ENCODE measurements at places on chromosomes 16 and 17. TPM values are rescaled to one million over a fixed set of nuclear protein-coding genes. Genes with fewer than 3 reads are reported as not detected.

Gene GPRC5C
- total RNA-seq, result not detected

DNA sequence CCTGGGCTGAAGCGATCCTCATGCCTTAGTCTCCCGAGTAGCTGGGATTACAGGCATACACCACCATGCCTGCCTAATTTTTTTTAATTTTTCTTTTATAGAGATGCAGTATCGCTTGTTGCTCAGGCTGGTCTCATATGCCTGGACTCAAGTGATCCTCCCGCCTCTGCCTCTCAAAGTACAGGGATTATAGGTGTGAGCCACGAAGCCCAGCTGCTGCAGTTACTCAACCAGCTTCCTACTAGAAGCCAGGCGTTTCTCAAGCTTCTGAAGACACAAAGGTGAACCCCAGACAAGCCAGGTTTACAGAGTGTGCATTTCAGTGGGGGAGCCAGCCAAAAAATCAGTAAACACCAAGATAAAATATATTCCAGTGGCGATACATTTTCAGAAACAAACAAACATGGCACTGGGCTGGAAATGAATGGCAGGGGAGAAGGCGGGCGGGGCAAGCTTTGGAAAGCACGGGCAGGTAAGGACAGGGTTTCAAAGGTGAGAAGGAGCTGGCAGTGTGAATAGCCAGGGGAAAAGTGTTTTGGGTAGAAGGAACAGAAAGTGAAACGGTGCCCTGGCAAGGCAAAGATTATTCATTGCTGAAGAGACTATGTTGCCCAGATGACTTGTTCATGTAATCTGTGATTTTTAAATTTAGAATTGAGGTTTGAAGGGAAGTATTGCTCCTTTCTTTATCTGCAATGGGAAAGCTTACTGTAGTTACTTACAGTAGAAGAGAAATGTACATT is 471.1 kb downstream of the WWOX start:
- H3K36me3 ChIP-seq, result no peaks in the 10 kb centered on the region
- peaks cover 12% of the 10 kb centered on the region for H3K4me1 ChIP-seq
- DNase-seq, result no peak
- no peaks in the 10 kb centered on the region for H3K27me3 ChIP-seq
- no peak overlapping the region for H3K4me3 ChIP-seq

DNA sequence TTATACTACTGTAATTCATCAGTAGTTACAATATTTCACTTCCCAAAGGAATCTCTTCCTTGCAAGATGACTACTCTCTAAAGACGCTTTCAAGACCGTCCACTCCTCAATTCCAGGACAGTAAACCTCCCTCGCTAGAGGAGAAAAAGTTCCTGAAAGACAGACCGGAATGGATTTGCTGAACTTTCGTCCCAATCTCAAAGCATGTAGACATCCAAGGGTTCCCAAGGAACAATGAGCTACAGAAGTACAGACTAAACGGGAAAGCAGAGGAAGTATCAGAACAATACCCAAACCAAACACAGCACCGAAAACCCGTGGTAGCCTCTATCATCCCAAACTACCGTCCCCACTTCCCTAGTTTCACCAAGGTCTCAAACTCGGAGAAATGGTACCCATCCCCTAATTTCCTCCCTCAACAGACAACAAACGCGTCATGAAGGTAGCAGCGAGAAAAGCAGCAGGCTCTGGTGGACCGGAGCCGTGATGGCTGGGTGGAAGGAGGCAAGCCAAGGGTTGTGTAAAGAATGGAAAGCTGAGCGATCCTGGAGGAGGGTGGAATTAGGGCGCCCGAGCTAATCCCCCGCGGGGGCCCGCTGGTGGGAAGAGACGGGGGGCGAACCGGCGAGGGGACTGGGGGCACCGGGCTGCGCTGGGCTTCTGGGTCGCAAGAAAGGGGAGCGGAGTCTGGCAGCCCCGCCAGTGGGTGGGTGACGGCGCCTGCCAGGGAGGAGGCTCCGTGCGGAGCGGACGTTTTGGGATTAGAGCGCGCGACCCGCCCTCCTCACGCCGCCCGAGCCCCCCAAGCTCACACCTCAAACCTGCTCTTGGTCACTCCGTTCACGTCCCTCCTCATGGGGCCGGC is 647 bp downstream of the FBXL20 start:
- H3K27ac ChIP-seq, result peak overlapping the region; percentile 85
- peak overlapping the region; percentile 87 for H3K4me3 ChIP-seq
- H3K4me1 ChIP-seq, result peaks cover 17% of the 10 kb centered on the region

GRCh38 chr17:43591779-43592562 is 45.8 kb upstream of the ETV4 start:
- H3K27me3 ChIP-seq, result no peaks in the 10 kb centered on the region
- no peak overlapping the region for H3K4me3 ChIP-seq
- no peaks in the 10 kb centered on the region for H3K4me1 ChIP-seq
- H3K36me3 ChIP-seq, result no peaks in the 10 kb centered on the region
- DNase-seq, result no peak

DNA sequence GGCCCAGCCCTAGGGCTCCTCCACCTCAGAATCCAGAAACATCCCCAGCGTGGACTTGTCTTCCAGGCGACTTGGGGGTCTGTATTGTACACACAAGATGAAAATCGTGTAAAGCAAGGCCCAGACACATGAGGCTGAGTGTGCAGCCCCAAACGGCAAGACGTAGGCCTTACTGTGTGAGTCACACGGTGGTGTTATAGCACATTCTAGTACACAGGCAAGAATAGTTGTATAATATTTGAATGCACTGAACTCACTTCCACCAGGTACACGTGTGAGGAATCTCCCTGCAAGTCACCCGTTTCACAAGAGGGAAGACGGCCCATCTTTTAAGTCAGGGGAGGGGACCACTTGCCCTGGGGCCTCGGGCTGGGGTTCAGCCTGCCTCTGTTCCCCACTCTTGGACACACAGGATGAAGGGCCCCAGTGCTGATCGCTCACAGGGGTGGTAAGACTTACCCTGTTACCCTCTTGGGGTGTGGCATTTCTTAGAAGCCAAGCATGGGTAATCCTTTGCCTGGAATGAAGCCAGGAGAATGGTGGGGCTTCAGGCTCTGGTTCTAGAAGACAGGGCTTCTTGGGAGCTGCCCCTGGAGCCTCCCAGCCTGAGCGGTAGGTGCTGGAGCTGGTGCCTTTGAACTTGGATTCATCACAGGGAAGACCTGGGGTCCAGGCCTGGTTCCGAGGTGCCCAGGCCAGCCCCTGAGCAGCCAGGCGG is 71.3 kb downstream of the SREBF1 start:
- no peak overlapping the region for H3K27ac ChIP-seq
- H3K4me1 ChIP-seq, result no peaks in the 10 kb centered on the region
- H3K4me3 ChIP-seq, result no peak overlapping the region
- no peaks in the 10 kb centered on the region for H3K27me3 ChIP-seq

DNA sequence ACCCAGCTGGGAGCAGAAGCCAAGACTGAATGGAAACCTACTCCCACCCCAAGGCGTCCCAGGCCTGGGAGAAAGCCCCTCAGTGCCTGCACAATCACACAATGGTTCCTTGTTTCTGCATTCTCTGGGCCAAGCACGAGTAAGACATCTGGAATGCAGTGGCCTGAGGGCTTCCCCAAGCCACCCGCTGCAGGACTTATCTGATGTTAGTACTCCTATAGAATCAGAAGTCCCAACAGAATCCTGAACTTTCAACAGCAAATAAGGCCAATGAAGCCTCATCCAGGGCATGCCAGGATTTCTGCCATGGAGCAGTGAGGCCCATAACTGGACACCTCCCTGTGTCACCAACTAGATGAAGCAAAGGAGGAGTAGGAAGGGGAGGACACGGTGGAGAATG is 28.6 kb downstream of the MYO18A start:
- H3K27ac ChIP-seq, result no peak overlapping the region
- DNase-seq, result no peak
- no peaks in the 10 kb centered on the region for H3K36me3 ChIP-seq
- no peak overlapping the region for H3K4me3 ChIP-seq

- peak; percentile 40 for DNase-seq
- no peak overlapping the region for H3K27ac ChIP-seq
- peaks cover 11% of the 10 kb centered on the region for H3K4me1 ChIP-seq
- no peak overlapping the region for H3K4me3 ChIP-seq
These were observed 43.5 kb downstream of the REXO5 start for GRCh38 chr16:20849589-20850390.

GRCh38 chr17:77343031-77343800 is 202.4 kb downstream of the SEC14L1 start:
- H3K36me3 ChIP-seq, result no peaks in the 10 kb centered on the region
- H3K4me3 ChIP-seq, result no peak overlapping the region
- no peaks in the 10 kb centered on the region for H3K27me3 ChIP-seq
- peaks cover 79% of the 10 kb centered on the region for H3K4me1 ChIP-seq
- H3K27ac ChIP-seq, result peak overlapping the region; percentile 48
- DNase-seq, result no peak
